ENCODE measurements at places on chromosomes 2 and 18.

DNA sequence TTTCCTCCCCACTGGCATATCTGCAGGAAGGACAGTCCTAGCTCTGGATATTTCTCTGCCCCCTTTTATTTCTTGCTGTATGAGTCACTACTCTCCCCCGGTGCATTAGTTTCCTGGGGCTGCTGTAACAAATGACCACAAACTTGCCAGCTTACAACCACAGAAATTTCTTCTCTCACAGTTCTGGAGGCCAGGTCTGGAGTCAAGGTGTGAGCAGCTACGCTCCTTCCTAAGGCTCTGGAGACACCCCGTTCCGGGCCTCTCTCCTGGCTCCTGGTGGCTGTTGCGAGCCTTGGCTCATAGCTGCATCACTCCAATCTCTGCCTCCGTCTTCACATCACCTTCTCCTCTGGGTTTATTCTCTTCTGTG, 34.1 kb downstream of the PTPRM start:
- DNase-seq, result peak; percentile 34

DNA sequence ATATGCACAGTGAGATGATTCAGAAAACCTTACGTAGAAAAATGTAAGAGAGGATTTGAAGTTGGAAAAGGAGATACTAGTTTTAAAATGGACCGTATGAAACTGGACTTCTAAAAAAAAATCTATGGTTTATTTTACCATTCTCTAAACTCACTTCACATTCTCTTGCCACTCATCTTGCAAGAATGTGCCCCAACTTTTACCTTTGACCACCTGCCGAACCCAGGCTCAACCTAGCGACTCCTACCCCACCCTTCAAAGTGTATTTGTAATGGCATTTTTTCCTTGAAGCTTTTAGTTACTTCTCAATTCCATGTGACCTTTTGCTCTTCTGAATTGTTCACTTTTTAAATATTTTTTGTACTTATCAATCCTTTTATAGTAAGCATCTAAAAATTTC, 160.8 kb downstream of the PHLPP1 start:
- no peak for DNase-seq

GRCh38 chr2:27805180-27805579, 33.7 kb downstream of the MRPL33 start:
- no peak for DNase-seq

GRCh38 chr2:169871994-169872393, 44.7 kb downstream of the UBR3 start:
- no peak for DNase-seq

GRCh38 chr2:120847700-120848321, 112.1 kb downstream of the GLI2 start:
- DNase-seq, result no peak

- DNase-seq, result no peak
Measured at GRCh38 chr2:1140389-1141003, 189.8 kb downstream of the SNTG2 start.

DNA sequence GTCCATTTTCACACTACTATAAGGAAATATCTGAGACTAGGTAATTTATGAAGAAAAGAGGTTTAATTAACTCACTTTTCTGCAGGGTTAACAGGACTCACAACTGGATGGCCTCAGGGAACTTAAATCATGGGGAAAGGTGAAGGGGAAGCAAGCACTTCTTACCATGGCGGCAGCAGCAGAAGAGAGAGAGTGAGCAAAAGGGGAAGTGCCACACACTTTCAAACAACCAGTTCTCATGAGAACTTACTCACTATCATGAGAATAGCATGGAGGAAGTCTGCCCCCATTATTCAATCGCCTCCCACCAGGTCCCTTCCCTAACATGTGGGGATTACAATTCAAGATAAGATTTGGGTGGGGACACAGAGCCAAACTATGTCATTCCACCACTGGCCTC, 55.1 kb upstream of the NETO1 start:
- DNase-seq, result no peak

DNA sequence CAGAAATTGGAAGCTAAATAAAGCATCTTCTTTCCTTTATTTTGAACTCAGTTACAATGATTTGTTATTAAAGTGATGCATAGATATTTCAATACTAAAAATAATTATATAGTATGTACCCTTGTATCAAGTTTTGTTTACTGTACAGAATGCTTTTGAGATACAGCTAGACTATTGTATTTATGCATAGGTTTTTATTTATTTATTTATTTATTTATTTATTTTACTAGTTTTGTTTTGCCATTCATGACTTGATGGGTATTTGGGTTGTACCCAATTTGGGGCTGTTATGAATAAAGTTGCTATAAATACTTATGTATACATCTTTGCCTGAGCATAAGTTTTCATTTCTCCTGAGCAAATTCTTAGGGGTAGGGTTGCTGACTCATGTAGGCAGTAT, 118.7 kb upstream of the NXPH2 start:
- DNase-seq, result no peak

- no peak for DNase-seq
Measured at GRCh38 chr2:56656826-56657225, 473.0 kb downstream of the CCDC85A start.

DNA sequence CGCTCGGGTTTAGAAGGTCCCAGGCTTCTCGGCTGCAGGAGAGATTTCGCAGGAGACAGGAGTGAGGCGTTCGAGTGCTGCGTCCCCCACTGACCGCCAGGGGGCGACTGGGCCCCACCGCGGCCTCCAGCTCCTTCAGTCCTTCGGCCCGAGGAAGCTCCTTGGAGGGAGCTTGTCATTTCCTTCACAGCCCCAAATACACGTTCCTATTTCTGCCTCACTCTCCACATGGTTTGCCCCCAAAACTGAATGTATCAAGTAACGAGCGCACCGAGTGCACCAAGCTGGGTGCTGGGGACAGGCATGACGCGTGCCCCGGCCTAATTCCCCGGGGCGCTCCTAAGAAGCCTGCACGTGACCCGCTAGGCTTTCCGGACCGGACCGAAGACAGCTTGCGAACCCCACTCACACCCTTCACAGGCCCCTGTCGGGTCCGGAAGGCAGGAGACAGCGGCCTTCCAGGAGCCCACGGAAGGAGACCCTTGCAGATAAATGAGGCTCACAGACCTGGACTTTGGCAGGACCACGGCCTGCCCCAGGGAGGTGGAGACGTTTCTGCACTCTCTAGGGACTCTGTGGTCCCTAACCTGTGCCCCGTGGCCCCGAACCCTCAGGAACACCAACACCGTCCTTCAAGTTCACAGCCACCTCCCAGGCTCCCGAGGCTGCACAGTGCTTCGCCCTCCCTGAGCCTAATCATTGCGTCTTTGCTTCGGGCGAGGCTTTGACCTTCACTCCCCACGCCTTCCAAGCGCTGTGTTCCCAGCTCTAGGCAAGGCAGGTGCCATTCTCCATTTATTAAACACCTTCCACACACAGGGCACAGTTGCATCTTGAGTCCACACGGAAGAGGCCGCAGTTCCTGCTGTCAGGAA, 13.0 kb upstream of the FAHD2A start:
- DNase-seq, result peak; percentile 58

DNA sequence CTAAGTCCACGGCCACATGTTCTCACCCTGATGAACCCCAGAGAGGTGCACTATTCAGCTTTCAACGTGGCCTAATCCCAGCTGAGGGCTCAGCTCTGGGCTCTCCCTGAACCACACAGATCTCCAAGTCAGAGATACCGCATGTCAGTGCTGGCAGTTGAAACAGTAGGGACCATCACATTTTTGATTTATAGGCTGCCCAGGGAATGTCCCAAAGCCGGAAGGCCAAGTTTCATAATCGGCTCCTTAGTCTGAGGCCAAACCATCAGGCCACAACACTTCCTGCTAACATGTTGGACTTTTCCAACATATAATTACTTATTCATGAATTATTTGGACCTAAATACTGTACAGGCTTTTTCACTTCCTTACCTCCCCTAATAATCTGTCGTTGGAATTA, 91.9 kb upstream of the KLHL29 start:
- peak; percentile 32 for DNase-seq

DNA sequence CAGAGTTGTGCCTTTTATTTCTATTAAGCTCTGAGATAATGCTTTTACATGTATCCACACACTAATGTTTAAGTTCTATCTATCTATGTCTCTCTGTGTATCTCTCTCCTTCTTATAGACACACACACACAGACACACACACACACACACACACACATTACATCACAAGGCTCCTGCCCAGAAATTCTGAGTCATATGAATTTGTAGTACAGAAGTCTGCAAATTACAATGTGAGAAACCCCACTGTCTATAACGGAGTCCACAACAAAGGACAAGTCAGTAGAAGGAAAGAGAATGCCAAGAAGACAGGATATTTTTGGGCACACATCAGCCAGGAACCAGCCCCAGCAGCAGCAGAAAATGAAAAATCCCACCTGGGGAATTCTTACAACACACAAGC, 142.4 kb downstream of the EN1 start:
- DNase-seq, result no peak

GRCh38 chr2:211367711-211368110, 811.3 kb downstream of the CPS1 start:
- DNase-seq, result no peak

- no peak for DNase-seq
Measured at GRCh38 chr2:210432633-210433032, 43.9 kb downstream of the LANCL1 start.

- peak; percentile 44 for DNase-seq
Measured at GRCh38 chr2:68253219-68254068, 1.1 kb upstream of the PPP3R1 start.

DNA sequence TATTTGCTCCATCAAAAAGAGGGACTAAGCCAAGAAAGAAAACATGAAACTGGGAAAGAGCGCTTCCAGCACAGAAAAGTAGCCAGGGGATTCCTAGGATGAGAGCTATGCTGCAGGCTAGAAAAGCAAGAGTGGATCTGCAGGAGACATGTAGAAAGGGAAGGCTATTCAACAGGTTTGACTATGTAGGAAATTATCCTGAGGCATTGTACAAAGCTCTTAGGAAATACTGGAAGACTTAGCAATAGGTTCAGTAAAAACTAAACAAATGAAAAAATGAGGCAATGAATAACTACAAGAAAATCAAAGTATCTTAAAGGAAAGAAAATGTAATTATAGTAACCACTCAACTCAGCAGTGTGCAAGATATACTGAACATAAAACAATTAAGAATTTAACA, 229.5 kb upstream of the FBXO11 start:
- no peak for DNase-seq

- no peak for DNase-seq
Measured at GRCh38 chr18:46040747-46041104, 31.3 kb downstream of the PSTPIP2 start.

DNA sequence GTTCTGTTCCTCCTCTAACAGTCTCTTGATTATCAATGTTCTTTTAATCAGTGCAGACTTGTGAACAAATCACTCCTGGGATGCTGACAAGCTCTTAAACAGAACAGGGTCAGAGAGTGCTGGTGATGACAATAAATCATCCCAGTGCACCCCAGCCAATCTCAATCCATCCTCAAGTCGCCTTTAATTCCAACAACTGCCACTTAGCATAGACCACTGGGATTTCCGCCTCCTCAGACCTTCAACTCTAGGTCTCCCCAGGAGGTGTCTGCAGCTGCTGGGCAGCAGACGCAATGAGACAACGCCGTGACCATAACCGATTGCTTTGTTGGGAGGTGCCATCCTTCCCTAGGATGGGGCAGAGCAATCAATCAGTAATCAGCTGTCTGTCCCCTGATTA, 184.2 kb upstream of the ACAA2 start:
- no peak for DNase-seq

- DNase-seq, result peak; percentile 38
Measured at GRCh38 chr2:161068670-161069069, 91.6 kb upstream of the TANK start.

GRCh38 chr18:48939205-48940097, 11.3 kb downstream of the SMAD7 start:
- peak; percentile 51 for DNase-seq

- DNase-seq, result no peak
Measured at GRCh38 chr2:238259061-238260020, 19.5 kb upstream of the HES6 start.

DNA sequence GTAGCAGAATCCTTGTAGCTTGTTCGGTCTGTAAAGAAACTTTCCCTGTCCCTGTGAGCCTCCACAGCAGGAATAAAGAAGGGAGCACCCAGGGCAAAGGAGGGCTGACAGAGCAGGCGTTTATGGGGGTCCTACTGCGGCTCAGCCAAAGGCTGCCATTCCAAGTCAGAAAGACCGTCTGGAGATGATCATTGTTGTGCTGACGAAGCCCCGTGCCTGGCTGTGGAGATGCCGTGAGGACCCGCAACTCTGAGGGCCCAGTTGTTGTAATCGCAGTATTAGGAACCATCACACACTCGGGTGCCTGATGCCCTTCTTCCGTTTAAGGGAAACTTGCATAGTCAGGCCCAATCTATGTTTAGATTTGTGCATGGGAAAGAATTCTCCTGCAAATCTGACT, 16.9 kb upstream of the VWA3B start:
- no peak for DNase-seq

- DNase-seq, result no peak
Measured at GRCh38 chr2:237126519-237127174, 41.0 kb downstream of the COPS8 start.

DNA sequence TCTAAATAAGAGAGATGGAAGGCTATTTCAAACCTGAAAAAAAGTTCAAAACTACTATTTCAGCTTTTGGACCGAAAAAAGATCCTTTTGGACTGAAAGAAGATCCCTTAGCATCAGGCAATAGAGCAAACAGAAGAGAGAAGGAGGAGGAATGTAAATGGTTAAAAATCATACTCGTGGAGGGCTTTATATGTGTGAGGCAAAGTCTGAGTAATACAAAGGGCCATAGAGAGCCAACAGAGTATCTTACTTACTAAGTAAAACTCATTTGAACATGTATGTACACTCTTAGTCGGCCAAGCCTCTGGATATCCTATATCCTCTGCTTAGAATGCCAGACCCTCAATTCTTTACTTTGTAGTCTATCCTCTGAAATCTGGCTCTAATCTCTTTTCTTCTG, 55.7 kb downstream of the ITSN2 start:
- DNase-seq, result peak; percentile 16

DNA sequence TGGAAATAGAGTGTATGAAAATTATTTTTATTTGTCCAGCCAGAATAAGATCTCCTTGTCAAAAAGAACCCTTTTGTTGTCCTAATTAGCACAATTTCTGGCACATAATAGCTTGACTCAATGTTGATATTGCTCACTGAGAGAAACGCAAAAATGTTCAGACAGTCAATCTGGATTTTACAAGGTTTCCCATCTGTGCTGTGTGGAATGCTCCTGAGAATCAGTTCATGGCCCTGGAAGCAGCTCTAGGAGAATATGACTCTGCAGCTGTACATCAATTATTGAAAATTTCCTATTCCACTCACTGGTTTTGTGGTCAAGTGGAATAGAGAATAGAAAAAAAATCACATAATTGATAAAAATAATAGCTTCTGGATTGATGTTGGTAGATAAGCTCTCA, 1582.9 kb upstream of the NXPH2 start:
- no peak for DNase-seq

- no peak for DNase-seq
Measured at GRCh38 chr2:233353101-233353768, 1.1 kb upstream of the DGKD start.

- DNase-seq, result no peak
Measured at GRCh38 chr18:9468998-9469397, 6.3 kb upstream of the RALBP1 start.

DNA sequence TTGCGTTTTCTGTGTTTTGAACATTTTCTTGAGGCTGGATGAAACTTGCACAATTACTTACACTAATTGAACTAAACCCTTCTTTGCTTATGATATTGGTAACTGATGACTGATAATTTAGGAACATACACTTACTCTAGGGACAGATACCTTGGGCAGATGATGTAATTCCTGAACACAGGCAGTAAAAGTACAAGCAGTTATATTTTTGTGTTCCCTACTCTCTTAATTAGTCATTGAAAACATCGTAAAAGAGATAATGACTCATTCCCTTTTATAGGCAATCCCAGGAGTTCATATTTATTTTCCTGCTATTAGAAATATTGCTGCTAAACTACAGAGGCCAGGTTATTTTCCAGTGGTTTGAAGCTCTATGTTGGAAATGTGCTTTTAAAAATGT, 46.4 kb downstream of the CCDC85A start:
- DNase-seq, result peak; percentile 85
